ENCODE measurements at places on chromosomes 3 and 15. TPM values are rescaled to one million over a fixed set of nuclear protein-coding genes. Genes with fewer than 3 reads are reported as not detected.

GPR156 gene
- not detected for polyA plus RNA-seq

PLA2G4E gene
- not detected for polyA plus RNA-seq

DPH6 gene
- polyA plus RNA-seq: 6.1 TPM

DNAJC13 gene
- 6.5 TPM for polyA plus RNA-seq

ZMYND10 gene
- 0.87 TPM for polyA plus RNA-seq

CPLX3 gene
- polyA plus RNA-seq: not detected

PLA2G4D gene
- 3.2 TPM for polyA plus RNA-seq

LRRC34 gene
- 1.7 TPM for polyA plus RNA-seq
